ENCODE measurements at places on chromosomes 2 and 18.

GRCh38 chr2:86025229-86025820 is 80.4 kb downstream of the POLR1A start:
- DNase-seq, result no peak

- peak; percentile 35 for DNase-seq
Measured at GRCh38 chr2:158688721-158689120, 106.4 kb upstream of the DAPL1 start.

- DNase-seq, result no peak
Measured at GRCh38 chr2:207093234-207093633, 72.5 kb downstream of the KLF7 start.

- no peak for DNase-seq
Measured at GRCh38 chr2:163974766-163975165, 239.0 kb upstream of the FIGN start.

DNA sequence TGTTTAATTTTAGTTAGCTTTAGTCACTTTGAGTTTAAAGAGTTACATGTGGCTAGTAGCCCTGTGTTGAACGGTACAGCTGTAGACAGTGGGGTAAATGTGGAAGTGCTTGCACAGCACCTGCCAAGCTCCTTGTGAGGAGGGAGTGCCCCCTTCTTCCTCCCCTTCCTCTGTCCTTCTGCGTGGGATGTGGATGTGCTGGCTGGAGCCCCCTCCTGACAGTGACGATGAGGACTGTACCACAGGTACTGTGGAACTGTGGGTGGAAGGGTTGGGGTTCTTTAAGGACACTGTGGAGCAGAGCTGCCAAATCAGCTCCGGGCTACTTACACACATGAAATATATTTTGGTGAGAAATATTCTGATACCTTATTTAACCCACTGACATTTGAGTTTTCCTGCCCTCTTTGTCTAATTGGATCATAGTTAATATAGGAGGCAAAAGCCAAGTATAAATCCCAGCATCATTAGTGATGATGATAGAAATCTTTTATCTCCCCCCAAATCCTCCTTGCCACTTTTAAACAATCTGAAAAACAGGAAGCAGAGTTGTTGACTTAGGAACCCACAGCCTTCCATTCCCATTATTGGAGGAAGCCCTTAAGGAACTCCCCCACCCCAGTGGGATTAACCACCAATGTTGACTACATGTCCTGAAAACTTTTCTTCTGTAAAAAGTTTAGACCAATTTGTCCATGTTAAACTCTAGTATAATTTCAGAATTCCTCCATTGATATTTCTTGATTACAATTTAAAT is 181.3 kb downstream of the PTPRM start:
- no peak for DNase-seq

DNA sequence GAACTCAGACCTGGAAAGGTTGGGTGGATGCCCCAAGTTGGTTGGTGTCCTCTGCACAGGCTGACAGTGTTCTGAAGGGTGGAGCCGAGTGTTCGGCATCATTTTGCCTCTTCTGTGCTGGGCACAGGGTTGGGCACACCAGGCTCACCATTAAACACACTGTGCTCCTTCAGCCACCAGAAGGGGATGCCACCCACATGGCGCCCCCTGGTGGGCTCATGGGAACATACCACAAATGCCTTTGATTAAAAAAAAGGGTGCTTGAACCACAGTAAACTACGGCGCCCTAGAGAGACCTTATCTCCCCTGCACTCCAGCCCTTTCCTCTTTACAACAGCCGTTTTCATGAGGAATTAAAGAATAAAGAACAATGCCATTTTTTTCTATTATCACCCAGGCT is 89.4 kb downstream of the CELF4 start:
- peak; percentile 21 for DNase-seq

GRCh38 chr18:36377626-36378025 is 80.1 kb downstream of the FHOD3 start:
- DNase-seq, result no peak

DNA sequence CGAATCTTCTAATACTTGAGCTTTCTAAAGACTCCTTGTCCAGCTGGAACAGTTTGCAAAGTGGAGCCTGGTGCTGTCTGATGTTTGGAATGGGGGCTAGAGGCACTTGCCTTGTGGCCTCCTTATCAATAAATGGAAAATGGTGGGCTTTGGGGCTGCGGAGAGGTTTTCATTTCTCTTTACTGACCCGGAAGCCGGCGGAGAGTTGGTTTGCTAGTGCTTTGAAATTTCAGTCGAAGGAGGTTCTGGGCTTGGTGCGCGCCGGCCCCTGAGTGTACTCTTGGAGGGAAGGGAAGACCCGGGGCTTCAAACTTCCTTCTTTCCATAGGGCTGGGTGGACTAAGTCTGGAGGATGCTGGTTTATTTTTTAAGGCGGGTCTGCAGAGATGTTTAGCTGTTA is 714 bp downstream of the RPIA start:
- no peak for DNase-seq

DNA sequence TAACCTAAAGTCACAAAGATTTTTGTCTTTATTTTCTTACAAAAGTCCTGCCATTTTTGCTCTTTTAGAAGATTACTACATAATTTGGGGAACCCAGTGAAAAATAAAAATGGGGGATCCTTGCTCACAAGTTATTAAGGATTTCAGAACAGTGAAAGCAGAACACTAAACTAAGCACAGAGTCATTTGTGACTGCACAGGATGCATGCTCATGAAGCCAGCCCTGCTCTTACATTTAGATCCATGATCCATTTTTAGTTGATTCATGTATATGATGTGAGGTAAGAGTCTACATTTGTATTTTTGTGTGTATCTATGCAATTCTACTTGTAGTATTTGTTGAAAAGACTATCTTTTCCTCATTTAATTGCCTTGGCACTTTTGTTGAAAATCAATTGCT is 21.8 kb downstream of the SP140L start:
- DNase-seq, result no peak

DNA sequence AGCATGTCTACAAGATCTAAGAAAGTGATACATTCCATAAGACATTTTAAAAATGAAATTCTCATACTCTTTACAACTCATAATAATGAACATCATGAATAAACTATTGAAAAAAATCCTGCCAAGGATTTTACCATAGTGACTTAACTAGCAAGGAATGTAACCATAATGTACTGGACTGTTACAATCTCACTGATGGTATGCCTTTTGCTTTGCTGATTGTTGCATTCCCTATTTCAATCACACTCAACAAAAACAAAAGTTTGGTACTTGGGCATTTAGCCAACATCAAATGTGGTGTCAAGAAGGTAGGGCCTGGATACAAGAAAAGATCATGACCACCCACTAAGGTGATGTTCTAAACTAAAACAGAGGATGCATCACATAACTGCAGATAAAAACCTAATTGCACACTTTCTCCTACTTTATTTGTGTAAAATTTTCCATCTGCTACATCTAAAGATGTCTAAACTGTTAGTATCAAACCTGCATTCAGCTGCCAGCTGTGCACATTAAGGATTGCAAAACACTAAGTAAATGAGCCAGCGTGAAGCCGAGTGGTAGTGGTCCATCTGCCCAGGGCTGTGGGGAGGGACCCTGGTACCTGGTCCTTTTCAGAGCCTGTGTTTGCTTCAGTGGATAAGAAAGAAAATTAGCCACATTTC is 564.4 kb downstream of the ZEB2 start:
- peak; percentile 57 for DNase-seq

- DNase-seq, result no peak
Measured at GRCh38 chr2:8422450-8422800, 259.4 kb upstream of the ID2 start.

GRCh38 chr2:127648321-127648720 is 2.4 kb downstream of the GPR17 start:
- DNase-seq, result no peak

DNA sequence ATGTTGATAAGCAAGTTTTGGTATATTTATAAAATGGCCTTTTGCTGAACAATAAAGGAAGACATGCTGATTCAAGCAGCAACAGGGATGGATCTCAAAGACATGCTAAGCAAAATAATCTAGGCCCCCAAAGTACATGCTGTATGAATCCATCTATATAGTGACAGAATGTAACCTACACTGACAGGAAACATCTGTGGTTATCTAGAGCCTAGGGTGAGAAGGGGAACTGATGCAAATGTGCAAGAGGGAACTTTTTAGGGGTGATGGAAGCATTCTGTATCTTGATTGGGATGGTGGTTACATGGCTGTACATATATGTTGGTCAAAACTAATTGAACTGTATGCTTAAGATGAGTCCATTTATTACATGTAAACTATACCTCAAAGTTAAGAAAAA is 24.2 kb downstream of the CNRIP1 start:
- no peak for DNase-seq

DNA sequence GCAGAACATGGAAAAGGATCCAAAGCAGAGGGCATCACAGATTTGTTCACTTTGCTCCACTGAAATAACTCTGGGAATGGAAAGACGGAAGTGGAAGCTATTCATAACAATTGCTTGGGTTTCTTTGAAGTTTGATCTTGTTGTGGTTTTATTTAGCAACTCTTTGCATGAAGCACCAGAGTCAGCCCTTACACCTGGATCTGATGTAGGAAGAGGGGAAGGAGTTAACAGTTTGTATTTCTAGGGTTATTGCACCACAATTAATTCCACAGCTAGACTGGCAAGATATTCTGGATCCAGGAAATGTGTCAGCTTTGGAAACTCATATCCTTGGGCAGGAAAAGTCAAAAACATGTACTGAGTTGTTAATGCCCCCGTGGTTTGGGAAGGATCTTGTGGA is 1143.4 kb downstream of the CNTNAP5 start:
- DNase-seq, result no peak

- DNase-seq, result no peak
Measured at GRCh38 chr2:102350137-102350793, 5.3 kb upstream of the IL18R1 start.

DNA sequence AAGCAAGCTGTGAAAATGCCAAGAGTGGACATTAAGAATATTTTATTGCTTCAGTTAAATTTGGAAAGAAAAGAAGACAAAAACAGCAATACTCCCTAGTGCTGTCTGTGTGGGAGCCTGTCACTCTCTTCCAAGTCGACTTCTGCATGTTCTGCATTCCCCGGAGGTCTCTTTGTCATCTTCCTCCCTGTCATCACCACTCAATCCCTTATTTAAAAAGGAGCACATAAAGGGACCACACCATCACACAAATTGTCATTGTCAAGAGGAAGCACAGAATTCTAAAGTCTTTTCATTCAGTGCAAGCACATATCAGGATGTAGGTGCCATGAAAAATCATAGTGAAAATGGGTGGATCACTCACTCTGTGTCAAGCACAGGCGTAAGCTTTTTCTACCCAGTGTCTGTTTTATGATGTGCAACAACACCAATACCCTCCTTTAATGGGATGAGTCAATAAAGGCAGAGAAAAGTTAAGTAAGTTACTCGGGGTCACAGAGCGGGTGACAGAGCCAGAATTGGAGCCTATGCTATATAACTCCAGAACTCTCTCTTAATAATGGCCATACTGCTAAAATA is 222.4 kb upstream of the HNMT start:
- DNase-seq, result no peak

DNA sequence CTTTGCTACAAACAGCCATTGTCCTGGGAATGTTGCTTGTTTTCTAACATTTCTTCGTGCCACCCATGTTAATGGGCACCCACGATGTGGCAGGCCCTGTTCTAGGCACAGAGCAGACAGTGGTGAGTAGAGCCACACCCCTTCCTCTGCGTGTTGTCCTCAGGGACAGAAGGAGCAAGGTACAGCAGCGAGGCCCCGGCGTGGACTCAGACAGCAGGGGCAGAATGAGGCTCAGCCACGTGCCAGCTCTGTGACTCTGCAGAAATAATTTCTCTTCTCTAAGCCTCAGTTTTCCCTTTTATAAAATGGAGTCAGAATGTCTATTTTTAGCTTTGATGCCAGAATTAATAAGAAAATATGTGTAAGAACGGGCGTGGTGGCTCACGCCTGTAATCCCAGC is 401.7 kb downstream of the TSN start:
- no peak for DNase-seq

- no peak for DNase-seq
Measured at GRCh38 chr18:42184685-42185477, 229.8 kb downstream of the PIK3C3 start.

DNA sequence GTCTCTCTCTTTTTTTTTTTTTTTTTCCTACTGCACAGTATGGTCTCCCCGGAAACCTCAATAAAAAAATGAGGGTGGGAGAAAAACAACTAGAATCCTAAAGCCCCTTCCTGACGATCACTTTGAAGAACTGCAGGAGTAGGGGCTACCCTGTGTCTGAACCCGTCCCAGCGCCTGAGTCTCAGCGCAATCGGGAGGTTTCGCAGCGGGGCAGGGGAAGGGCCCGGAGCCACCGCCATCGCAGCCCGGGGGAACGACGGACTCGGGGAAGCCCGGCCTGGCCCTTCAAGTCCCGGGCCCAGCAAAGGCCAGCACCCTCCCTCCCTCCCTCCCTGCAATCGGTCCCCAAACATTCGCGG is 411 bp downstream of the NARS1 start:
- no peak for DNase-seq

GRCh38 chr2:15663802-15664201 is 72.1 kb downstream of the DDX1 start:
- DNase-seq, result no peak

DNA sequence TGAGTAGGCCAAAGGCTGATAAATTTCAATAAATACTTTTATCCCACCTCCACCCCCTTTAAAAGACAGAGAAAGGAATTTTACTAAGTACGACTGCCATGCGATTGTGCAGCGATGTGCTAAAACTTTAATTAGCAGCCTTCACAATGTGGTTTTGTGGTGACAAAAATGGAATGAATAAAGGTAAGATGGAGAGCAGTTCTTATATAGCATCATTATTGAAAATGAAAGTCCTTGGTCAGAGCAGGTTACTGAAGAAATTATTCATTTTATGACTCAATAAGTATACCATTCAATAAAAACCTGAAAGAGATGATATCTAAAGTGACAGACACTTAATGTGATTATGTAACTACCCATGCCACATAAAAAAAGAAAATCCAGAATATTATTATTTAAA is 33.2 kb upstream of the MTIF2 start:
- DNase-seq, result no peak

DNA sequence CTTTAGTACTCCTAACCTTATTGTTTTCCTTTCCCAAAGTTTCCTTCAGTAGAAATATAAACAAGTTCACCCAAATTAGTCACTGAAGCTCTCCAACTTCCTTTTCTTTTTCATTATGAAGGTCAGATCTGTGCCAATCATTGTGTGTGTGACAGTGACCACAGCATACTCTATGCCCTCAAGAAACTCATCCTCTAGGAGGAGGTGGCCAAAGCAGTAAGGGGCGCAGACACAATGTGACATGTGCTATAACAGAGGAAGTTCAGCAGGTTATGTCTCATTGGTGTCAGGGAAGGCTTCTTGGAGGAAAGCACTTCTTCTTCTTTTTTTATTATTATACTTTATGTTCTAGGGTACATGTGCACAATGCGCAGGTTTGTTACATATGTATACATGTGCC is 60.0 kb upstream of the PSME4 start:
- no peak for DNase-seq

- DNase-seq, result no peak
Measured at GRCh38 chr2:134718023-134718816, 580 bp downstream of the TMEM163 start.

- no peak for DNase-seq
Measured at GRCh38 chr2:27636766-27637165, 7.9 kb downstream of the GPN1 start.

- no peak for DNase-seq
Measured at GRCh38 chr2:9307535-9307934, 100.9 kb downstream of the ASAP2 start.

Measured in HFFc6 (cell line).